ENCODE measurements at places on chromosomes 13 and 19. TPM values are rescaled to one million over a fixed set of nuclear protein-coding genes. Genes with fewer than 3 reads are reported as not detected.

The DAND5 gene
- total RNA-seq = 0.11 TPM

The ANGPTL8 gene
- total RNA-seq = not detected

DNA sequence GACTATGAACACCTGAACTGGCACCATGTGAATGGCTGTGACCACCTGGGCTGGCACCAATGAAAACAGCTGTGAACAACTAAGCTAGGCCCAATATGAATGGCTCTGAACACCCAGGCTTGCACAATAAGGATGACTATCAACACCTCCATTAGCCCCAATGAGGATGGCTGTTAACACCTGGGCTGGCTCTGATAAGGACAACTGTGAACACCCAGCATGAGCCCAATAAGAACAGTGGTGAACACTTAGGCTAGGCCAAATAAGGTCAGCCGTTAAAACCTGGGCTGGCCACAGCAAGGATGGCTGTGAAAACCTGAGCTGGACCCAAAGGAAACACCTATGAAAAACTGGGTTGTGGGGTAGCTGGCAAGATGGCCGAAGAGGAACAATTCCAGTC is 1163.1 kb downstream of the UQCRFS1 start:
- DNase-seq = no peak

- DNase-seq = no peak
These were observed 50.7 kb downstream of the UGGT2 start for GRCh38 chr13:96002322-96003131.

GRCh38 chr19:46296722-46297461 is at the start of gene HIF3A:
Gene HIF3A, plus strand, starts transcription at chr19:46297042. Its CDS starts 35 bp downstream, at chr19:46297077.
- DNase-seq = peak; percentile 96
